Sigmoid colon (tissue), 7 donors: ENCODE measurements at places on chromosomes 1 and 21. TPM values are rescaled to one million over a fixed set of nuclear protein-coding genes. Genes with fewer than 3 reads are reported as not detected.

Gene DNASE2B
- 0.38 TPM for polyA plus RNA-seq

Gene OR10K1
- not detected for polyA plus RNA-seq

Gene MCOLN2
- 6.0 TPM for polyA plus RNA-seq

Gene CDC73
- polyA plus RNA-seq: 13.2 TPM

Gene C4BPB
- 33.7 TPM for polyA plus RNA-seq

Gene ASAP3
- polyA plus RNA-seq: 20.6 TPM

Gene RIMS3
- polyA plus RNA-seq: 1.2 TPM

Gene MTARC2
- 11.9 TPM for polyA plus RNA-seq

Gene PADI6
- polyA plus RNA-seq: not detected

Gene FABP3
- 31.2 TPM for polyA plus RNA-seq

Gene PKP1
- under 0.01 TPM for polyA plus RNA-seq

Gene SLAMF7
- polyA plus RNA-seq: 31.0 TPM

Gene ERVH48-1
- not detected for polyA plus RNA-seq

Gene AMY1A
- not detected for polyA plus RNA-seq

Gene HMGB4
- polyA plus RNA-seq: not detected

Gene PDZK1
- polyA plus RNA-seq: 9.0 TPM

Gene HMCN1
- polyA plus RNA-seq: under 0.01 TPM

Gene UBL4B
- polyA plus RNA-seq: 0.06 TPM

Gene LMX1A
- polyA plus RNA-seq: 1.2 TPM

Gene CALML6
- 0.36 TPM for polyA plus RNA-seq

Gene DEPDC1
- polyA plus RNA-seq: 1.2 TPM

Gene SYPL2
- under 0.01 TPM for polyA plus RNA-seq

Gene CLDN14
- 1.3 TPM for polyA plus RNA-seq

Gene FCRL5
- polyA plus RNA-seq: 10.2 TPM

Gene C8B
- polyA plus RNA-seq: not detected

Gene CRYZ
- polyA plus RNA-seq: 10.4 TPM

Gene CLCA4
- polyA plus RNA-seq: 168 TPM

Gene KCNE1
- polyA plus RNA-seq: 0.60 TPM

Gene TCEA3
- 162 TPM for polyA plus RNA-seq

Gene ADGRB2
- 1.3 TPM for polyA plus RNA-seq

Gene CYP4X1
- polyA plus RNA-seq: not detected

Gene KIRREL1
- polyA plus RNA-seq: 11.5 TPM

Gene KRTAP19-3
- polyA plus RNA-seq: not detected

Gene SPATA46
- not detected for polyA plus RNA-seq

Gene GPBP1L1
- 83.6 TPM for polyA plus RNA-seq

Gene ZNF695
- polyA plus RNA-seq: 1.4 TPM

Gene AADACL4
- polyA plus RNA-seq: not detected

Gene GUCA2A
- 570 TPM for polyA plus RNA-seq

Gene XKR8
- 7.9 TPM for polyA plus RNA-seq

Gene CRYZL1
- polyA plus RNA-seq: 17.3 TPM

Gene CELSR2
- 3.3 TPM for polyA plus RNA-seq

Gene LORICRIN
- polyA plus RNA-seq: not detected

Gene NPHS2
- polyA plus RNA-seq: 0.46 TPM

Gene KIF14
- polyA plus RNA-seq: not detected

Gene TAS1R1
- not detected for polyA plus RNA-seq

Gene RPS6KC1
- 3.9 TPM for polyA plus RNA-seq

Gene DIRAS3
- polyA plus RNA-seq: 0.66 TPM

Gene MARK1
- 0.60 TPM for polyA plus RNA-seq

Gene CDCP2
- polyA plus RNA-seq: not detected

Gene PER3
- 5.3 TPM for polyA plus RNA-seq

Gene ILDR2
- 0.42 TPM for polyA plus RNA-seq

Gene ITLN1
- 284 TPM for polyA plus RNA-seq

Gene TMEM240
- not detected for polyA plus RNA-seq
